ENCODE measurements at places on chromosomes 16 and 17. TPM values are rescaled to one million over a fixed set of nuclear protein-coding genes. Genes with fewer than 3 reads are reported as not detected.

Gene CHRNB1
- 10.8 TPM for total RNA-seq

Gene FOXN1
- not detected for total RNA-seq

Gene HBM
- 32.2 TPM for total RNA-seq

Gene TMC8
- total RNA-seq = 210 TPM

Gene ASPHD1
- not detected for total RNA-seq

Gene TBC1D28
- total RNA-seq = not detected

Gene KRT24
- total RNA-seq = not detected

Gene NUDT21
- 92.9 TPM for total RNA-seq

Gene SPNS3
- total RNA-seq = 2.5 TPM

Gene C1QL1
- 0.20 TPM for total RNA-seq

Gene ZSCAN10
- not detected for total RNA-seq

Gene EVI2B
- total RNA-seq = 220 TPM

Gene ABCA9
- 0.30 TPM for total RNA-seq

Gene ITGB3
- total RNA-seq = 42.1 TPM

Gene MYH2
- not detected for total RNA-seq

Gene KRT40
- not detected for total RNA-seq

Gene COG4
- 62.7 TPM for total RNA-seq

Gene FAM222B
- 19.0 TPM for total RNA-seq

Gene PRSS22
- total RNA-seq = not detected

Gene SLC38A10
- 83.0 TPM for total RNA-seq

Gene ASPA
- 10.8 TPM for total RNA-seq

Gene DPEP3
- 1.4 TPM for total RNA-seq

Gene DHX40
- 22.0 TPM for total RNA-seq

Gene SLC6A4
- 0.15 TPM for total RNA-seq

Gene TMC7
- total RNA-seq = 0.33 TPM

Gene CDR2L
- total RNA-seq = 1.7 TPM

Gene RAPGEFL1
- 5.1 TPM for total RNA-seq

Gene CLDN7
- total RNA-seq = 1.4 TPM

Gene MMP2
- total RNA-seq = 102 TPM

Gene EPX
- total RNA-seq = not detected

Gene SP6
- 2.9 TPM for total RNA-seq

Gene CREBBP
- total RNA-seq = 105 TPM

Gene MYH1
- total RNA-seq = not detected

Gene SNAI3
- 4.8 TPM for total RNA-seq

Gene PCYT2
- total RNA-seq = 14.6 TPM

Gene MYH10
- 9.8 TPM for total RNA-seq

Gene TSPOAP1
- total RNA-seq = 14.1 TPM

Gene CD79B
- total RNA-seq = 203 TPM

Gene CDH5
- 62.7 TPM for total RNA-seq

Gene CDK5R1
- 20.3 TPM for total RNA-seq

Gene HSD17B2
- not detected for total RNA-seq

Gene CRHR1
- total RNA-seq = not detected

Gene JPH3
- not detected for total RNA-seq

Gene C1QTNF1
- total RNA-seq = 26.5 TPM

Gene MT1M
- total RNA-seq = 4.7 TPM

Gene BFAR
- 48.1 TPM for total RNA-seq

Gene ZNF689
- 8.7 TPM for total RNA-seq

Gene KRTAP4-1
- total RNA-seq = not detected

Gene KRTAP4-5
- not detected for total RNA-seq

Gene KRTAP4-3
- not detected for total RNA-seq

Gene FAM20A
- total RNA-seq = 25.3 TPM

Gene PDE6G
- 13.3 TPM for total RNA-seq

Gene CORO6
- 1.9 TPM for total RNA-seq

Gene NLRC3
- 27.2 TPM for total RNA-seq

Gene ZNF764
- total RNA-seq = 14.8 TPM

Gene HLF
- 37.9 TPM for total RNA-seq

Gene RRAD
- 0.58 TPM for total RNA-seq

Gene SRCIN1
- 0.32 TPM for total RNA-seq

Gene TEX14
- 0.51 TPM for total RNA-seq

Measured in spleen (tissue), 13 donors.